ENCODE measurements at places on chromosomes 5 and 9. TPM values are rescaled to one million over a fixed set of nuclear protein-coding genes. Genes with fewer than 3 reads are reported as not detected.

OTP gene
- not detected for total RNA-seq

ACTBL2 gene
- not detected for total RNA-seq

TMEM174 gene
- not detected for total RNA-seq

CCL19 gene
- not detected for total RNA-seq

GHR gene
- 3.5 TPM for total RNA-seq

PCDHB10 gene
- total RNA-seq, result 0.66 TPM

CDC25C gene
- 13.7 TPM for total RNA-seq

CCDC127 gene
- 7.1 TPM for total RNA-seq

PLEKHG4B gene
- under 0.01 TPM for total RNA-seq

TMEM252 gene
- not detected for total RNA-seq

PCDHA11 gene
- total RNA-seq, result 0.50 TPM

ZDHHC11B gene
- total RNA-seq, result 0.29 TPM

GADD45G gene
- not detected for total RNA-seq

PHAX gene
- total RNA-seq, result 61.5 TPM

FOXD1 gene
- 7.6 TPM for total RNA-seq

NEUROG1 gene
- total RNA-seq, result not detected

DAPK1 gene
- 10.3 TPM for total RNA-seq

FOXD4L6 gene
- total RNA-seq, result not detected
